ENCODE measurements at places on chromosomes 13 and 19.

DNA sequence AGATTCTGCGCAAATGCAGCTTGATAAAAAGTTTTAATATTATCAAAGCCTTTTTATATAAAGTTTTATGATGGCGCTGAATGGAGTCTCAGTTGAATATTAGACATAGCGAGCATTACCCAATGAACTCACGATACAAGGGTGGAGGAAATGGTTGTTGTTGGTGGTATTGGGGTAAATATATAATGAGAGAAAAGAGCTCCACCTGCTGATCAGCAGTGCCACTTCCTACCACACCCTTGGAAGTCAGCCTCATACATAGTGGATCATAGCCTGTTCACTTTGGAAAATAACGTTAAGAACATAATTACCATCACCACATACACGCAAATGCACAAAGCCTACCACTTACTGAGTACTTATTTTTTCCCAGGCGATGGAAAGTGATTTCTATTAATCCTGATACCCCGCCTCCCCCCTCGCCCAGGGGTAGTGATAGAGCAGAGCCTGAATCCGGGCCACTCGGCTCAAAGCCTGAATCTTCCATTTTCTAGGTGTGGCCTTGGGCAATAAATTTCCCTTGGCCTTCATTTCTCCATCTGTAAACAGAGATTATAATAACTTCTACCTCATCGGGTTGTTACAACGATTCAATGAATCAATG, 358.3 kb downstream of the KLF5 start:
- DNase-seq, result no peak

GRCh38 chr19:7550987-7551761, 15.7 kb downstream of the PNPLA6 start:
- DNase-seq, result no peak

DNA sequence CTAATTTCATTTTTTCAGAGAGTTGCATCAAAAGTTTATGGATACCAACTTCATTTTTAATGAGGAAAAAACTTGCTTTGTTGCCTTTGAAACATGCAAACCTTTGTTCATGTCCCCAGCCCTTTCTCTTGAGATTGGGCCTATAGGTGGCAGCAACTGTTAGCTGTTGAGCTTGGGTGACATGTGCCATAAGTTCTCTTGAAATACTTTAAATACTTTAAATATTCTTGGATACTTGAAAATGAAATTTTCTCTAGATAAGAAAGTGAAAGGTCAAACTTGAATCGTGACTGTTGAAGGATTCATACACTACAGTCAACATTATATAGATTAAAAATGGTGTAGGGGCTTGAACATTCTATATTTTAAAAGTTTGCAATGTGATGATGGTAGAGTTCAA, 294.9 kb downstream of the NDFIP2 start:
- peak; percentile 50 for DNase-seq

- DNase-seq, result no peak
These were observed 530.6 kb downstream of the KLF12 start for GRCh38 chr13:73603646-73604045.

GRCh38 chr19:18137657-18138339, 15.2 kb upstream of the PIK3R2 start:
- DNase-seq, result no peak

GRCh38 chr19:38635483-38636399, 11.7 kb upstream of the ACTN4 start:
- no peak for DNase-seq

- no peak for DNase-seq
These were observed 142.4 kb downstream of the ZIC5 start for GRCh38 chr13:99829161-99829560.

DNA sequence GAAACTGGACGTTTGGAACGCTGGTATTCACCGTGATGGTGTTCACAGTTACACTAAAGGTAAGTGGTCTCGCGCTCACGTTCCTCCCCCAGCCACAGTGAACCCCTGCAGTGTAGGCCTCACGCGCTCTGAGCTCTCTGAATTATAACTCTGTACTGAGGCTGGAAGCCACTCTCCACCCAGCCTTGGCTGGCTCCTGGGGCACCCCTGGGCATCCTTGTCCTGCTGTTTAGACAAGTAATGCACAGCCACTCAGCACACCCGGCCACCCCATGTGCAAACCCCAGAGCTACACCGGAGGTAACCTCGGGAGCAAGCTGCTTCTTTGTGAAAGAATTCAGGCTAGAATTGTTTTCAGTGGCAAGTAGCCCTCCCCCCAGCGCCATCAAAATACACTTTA, 97.3 kb upstream of the MCF2L start:
- no peak for DNase-seq
